Fibroblast of skin of right quadriceps (primary cell): ENCODE measurements at places on chromosomes 6 and 20.
A peak's percentile ranks its signal among the peaks of the same experiment; 100 is the strongest.

- no peak for DNase-seq
These were observed 13.2 kb downstream of the SYNGAP1 start for GRCh38 chr6:33433001-33433543.

- DNase-seq, result no peak
These were observed 115.0 kb downstream of the TAF4 start for GRCh38 chr20:61950641-61951071.

DNA sequence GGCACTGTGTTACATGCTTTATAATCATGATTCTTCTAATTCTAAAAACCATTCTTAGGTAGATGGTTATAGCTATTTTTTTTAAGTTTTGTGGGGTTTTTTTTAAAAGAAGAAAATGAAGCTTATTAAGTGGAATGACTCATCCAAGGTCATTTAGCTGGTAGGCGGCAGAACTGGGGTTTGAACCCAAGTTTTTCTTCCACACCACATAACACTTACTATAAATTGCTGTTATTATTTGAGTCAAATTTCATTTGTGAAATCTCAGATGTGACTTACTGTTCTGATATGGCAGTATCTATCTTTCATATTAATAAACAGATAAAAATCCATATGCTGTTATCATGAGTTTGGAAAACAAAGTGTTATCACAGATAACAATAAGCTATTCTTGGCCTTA is 10.4 kb upstream of the COL10A1 start:
- DNase-seq, result no peak

DNA sequence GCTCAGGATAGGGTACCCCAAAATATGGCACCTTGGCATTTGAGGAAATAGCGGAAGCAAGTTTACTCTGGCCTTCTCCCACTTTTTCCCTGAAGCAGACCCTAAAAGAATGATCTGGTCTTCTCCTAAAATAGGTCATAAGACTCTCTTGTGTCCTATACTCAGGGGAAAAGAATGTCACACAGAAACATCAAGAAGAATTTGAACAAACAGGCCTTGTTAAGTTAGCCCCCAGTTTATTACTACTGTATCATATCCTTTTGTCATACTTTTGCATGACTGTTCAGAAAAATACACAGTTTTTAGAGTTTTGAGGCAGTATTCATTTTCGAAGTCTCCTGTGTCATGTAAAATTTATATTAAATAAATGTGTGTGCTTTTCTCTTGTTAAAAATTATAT is 12.5 kb downstream of the TAAR2 start:
- no peak for DNase-seq

- DNase-seq, result no peak
These were observed 744 bp downstream of the STAU1 start for GRCh38 chr20:49187330-49187850.

DNA sequence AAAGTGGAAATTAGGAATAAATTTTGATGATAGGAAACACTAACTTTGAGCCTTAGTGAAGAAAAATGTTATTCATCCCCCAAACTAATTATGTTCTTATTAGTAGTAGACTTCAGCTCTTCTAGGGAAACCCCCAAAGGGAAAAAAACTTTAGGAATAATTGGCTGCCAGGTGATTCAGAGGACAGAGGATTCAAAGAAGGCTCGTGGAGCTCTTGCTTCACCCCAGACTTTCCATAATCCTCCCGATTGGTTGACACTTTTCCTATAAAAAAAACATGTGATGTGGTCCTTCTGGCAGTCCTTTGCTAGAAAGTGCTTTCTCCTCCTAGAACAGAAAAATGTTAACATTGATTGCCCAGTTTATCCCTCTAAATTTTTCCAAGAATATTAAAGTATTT is 5.6 kb upstream of the CCDC170 start:
- DNase-seq, result peak; percentile 3

DNA sequence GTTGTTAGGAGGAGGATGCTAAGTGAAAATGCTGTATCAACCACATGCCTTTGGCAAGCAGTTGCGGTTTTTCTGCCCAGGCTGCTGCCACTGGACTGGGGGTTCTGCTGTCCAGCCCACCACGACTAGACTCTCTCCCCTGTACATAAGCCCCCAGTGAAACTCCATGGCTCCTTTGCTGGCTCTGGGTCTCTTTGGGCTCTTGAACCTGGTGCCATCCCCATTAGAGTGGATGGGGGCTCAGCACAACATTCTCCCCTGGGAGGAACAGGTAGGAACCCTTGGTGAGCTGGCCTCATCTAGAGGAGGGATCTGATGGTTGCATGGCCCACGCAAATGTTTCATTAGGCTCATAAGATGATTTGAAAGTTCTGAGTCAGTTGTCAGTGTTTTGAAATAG is 204.8 kb upstream of the KCNG1 start:
- no peak for DNase-seq

GRCh38 chr20:51631011-51631950 is 88.8 kb upstream of the NFATC2 start:
- peak; percentile 98 for DNase-seq

DNA sequence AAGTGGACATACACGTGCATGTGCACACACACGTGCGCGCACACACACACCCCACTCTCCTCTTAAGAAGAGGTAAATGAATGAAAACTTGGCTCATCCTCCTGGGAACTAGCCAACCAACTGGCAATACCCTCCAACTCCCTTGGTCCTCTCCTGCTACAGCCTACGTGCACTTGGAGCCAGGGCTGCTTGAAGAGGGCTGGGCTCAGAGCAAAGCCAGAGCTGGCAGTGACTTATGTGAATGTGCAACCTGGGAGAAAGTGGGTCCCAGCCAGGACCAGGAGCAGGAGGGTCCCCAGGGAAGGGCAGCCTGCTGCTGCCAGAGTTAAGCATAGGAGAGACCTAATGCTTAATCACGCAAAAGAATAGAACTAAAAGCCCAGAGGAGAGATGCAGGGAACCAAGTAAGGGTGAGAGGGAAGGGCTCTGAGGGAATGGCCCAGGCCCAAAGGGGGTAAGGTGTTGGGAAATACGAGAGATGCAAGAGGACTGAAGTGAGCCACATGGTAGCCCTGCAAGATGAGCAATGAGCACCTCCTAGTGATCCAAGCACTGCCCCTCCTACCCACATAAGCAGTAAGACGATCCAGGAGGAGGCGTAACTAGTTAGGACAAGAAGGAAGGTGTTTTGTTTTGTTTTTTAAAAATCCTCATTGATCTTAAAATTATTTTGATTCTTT is 24.7 kb downstream of the TRAF3IP2 start:
- no peak for DNase-seq

- no peak for DNase-seq
These were observed 72.4 kb downstream of the GPX5 start for GRCh38 chr6:28597924-28598722.
